ENCODE measurements at places on chromosomes 3 and 15.

DNA sequence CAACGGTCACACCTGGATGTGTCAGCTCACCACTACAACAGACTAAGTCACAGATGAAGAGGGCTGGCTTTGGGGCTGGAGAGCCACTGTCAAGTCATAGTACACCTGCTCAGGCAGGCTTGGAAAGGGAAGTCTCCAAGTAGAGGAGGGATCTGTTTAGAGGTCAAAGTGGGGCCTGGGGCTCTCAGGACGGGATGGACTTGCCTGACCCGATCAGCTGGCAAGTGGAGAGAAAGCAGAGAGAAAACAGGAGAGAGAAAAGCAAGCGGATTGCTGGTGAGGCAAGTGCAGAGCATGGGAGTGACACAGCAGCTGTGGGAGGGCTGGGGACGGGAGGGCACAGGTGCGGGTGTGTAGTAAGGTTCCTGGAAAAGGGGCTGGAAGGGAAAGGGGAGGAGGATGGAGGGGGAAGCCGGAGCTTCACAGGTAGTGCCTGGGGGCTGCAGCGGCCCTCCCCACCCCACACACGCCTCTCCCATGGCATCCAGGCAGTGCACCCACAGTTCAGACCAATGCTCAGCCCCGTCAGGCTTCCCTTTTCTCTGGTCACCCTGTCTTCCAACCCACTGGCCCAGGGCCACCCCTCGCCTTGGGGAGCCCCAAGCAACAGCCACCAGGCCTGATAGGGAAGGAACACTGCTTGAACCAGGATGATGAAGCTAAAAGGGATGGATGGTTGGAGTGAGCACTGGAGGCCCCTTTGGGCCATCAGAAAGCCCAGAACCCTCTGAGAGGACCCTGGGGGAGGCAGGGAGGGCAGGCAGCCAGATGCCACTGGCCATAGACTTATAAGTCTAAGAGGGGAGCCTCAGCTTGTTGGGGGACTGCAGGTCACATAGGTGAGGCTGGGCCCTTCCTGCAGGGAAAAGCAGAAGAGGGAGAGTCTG, 8.5 kb downstream of the RPS17 start:
- DNase-seq: no peak

DNA sequence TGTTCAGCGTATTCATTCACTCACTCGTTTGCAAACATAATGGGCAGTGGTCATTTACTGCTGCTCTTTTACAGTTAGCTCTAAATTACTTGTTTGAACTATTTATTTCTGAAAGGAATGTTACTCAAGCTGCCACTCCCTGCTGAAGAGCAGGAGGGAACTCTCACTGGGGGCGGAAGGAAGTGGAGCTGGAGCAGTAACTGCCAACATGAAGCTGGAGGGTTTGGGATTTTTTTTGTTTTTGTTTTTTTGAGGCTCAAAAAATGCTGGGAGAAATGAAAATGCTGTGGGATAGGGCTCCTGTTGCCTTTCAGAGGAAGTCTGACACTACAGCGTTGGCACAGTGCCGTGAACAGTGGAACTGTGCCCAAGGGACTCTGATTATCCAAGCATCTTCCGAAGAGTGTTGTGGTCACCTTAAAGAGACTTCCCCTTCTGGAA, 44.1 kb downstream of the SENP2 start:
- no peak for DNase-seq

GRCh38 chr3:5505997-5506396, 318.5 kb downstream of the EDEM1 start:
- no peak for DNase-seq

DNA sequence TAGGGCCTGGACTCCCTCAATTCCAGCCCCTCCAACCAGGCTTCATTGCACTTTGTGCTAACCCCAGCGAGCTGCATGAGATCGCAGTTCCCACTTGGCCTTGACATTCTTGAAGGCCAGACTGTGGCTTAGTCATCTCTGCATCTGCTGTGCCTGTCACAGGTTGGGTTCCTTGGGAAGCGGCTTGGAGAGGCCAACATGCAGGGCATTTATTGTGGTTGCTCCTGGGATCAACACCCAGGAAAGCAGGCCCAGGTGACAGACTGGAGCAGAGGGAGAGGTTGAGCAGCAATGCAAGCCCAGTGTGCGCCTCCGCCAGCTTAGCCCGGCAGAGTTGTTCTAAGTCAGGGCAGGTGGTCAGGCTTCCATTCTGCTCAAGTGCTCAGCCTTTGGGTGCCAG, 10.5 kb downstream of the ABCF3 start:
- DNase-seq: no peak

- no peak for DNase-seq
Observed at GRCh38 chr3:57694146-57694545, 1.3 kb upstream of the DENND6A start.

- DNase-seq: no peak
Observed at GRCh38 chr3:37627951-37628620, 233.6 kb upstream of the CTDSPL start.

GRCh38 chr3:166123576-166123975, 286.4 kb upstream of the BCHE start:
- DNase-seq: no peak

GRCh38 chr3:43895573-43895972, 204.8 kb downstream of the ABHD5 start:
- DNase-seq: no peak
